ENCODE measurements at places on chromosomes 2 and 18.

DNA sequence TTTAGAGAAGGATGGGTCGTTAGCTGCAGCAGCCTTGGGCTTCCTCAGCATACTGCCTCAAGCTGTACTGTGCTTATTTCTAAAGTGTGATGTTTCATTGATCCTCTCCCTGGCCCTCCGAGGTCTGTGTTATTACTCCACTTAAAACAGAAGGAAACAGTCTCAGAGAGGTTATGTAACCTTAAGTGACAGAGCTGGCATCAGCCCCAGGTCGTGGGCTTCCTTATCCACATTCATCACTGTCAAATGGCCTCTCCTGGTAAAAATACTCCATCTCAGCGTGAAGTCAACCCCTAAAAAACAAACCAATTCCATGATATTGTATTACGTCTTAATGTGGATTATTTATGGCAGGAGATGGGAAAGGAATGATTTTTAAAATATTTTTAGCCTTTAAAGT, 153.3 kb upstream of the NOSTRIN start:
- DNase-seq = no peak

- no peak for DNase-seq
Measured at GRCh38 chr2:218387369-218388194, 5.5 kb downstream of the SLC11A1 start.

DNA sequence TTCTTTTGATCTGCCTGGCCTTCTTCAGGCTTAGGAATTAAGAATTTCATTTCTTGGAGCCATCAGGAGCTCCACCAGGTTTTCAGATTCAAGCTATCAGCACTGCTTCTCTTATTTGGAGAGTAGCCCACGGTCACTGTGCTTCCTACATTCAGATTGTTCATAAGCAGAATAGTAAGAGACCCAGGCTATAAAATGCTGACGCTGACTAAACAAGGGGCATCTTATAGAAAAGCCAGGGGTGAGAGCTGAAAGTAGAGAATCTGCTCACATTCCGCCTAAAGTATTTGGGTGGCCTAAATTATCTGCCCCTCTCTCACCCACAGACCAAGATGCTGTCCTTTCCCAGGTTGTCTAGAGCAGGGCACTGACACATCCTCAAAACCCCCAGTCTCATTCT, 120.3 kb upstream of the SULT1C3 start:
- DNase-seq = no peak

- no peak for DNase-seq
Measured at GRCh38 chr18:32386471-32386870, 84.2 kb downstream of the GAREM1 start.

Data from neural crest cell (in vitro differentiated cells).